ENCODE measurements at places on chromosomes 4 and X.

DNA sequence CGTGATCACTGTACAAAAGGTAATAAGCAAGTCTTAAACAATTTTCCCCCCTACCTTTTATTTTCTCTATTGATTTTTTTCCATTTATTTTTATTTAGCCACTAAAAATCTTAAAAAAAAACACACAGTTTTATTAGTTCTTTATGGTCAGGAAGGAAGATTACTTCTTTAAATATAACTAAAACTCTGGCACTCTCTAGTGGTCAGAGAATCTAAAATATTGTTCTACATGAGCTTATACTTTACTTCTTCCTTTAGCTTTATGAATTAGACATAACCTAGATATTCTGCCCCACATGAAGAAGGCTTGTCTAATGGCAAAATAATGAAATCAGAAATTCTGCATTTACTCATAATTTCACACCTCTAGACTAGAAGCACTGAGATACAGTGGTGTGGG, 135.2 kb downstream of the PDE5A start:
- DNase-seq = no peak

GRCh38 chr4:17490575-17491059, 21.3 kb downstream of the QDPR start:
- DNase-seq = no peak

- no peak for DNase-seq
Measured at GRCh38 chr4:85736571-85736970, 261.6 kb downstream of the ARHGAP24 start.

DNA sequence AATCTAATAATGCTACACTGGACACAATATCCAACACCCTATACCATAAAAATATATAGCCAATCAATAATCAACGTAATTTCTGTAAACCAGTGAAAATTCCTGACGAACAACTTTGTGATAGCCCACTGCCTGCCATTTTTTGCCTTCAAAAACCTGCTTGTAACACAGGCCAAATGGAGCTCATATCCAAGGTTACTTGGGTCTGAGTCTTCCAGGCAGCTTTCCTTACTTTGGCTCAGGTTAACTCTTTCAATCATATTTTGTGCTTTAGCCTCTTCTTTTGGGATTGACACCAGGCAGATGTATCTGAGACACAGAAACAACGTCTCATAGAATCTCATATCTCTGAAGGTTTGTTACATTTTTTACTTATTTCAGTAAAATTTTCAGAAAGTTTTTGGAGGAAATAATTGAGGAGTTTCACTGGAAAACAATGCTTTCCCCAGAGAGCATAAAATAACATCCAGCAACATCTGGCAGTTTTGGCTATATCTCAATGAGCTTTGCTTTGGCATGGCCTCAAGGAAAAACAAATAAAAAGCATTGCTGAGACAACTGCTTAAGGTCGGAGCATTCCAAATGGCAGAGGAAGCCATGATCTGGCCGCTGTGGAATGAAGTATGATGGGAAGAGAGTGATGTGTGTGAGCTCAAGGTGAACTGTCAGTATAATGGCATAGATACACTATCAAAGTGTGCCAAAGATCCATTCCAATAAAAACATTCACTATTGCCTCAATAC, 162.9 kb upstream of the SPIN4 start:
- DNase-seq = no peak

DNA sequence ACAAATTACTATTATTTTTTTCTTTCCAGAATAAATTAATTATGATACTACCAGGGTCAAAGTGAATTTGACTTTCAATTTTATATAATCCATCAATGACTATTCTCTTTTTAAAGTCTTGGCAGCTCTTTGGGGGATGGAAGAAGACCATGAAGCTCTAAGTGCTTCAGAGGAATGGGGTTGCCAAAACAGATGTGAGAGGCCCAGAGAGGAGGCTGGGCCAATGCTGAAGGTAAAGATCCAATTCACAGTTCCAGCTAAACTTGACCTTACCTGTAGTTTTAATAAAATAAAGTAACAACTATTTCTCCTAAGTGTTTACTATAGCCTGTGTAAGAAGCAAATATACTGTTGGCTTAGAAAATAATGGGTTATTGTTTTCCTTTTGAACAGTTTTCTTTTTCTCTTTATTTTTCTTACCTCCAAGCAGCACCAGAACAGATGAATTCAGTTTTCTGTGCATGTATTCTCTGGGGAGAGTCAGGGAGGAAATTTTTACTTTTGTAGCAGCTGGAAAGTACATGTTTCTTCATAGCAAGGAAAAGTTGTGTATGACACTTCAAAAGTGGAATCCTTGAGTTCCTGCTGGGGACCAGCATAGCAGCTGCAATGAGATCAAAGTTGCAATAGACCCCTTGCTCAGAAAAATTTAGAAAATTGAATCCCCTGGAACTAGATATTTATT, 104.9 kb downstream of the CEP44 start:
- no peak for DNase-seq
